Activated CD8-positive, alpha-beta memory T cell treated with anti-CD3 and anti-CD28 coated beads, Interleukin-2, amount 10 ng/mL, durations not matched to agents 7 days and 5 days (primary cell): ENCODE measurements at places on chromosomes 6 and 20.

GRCh38 chr6:17066610-17067009, 35.2 kb upstream of the STMND1 start:
- no peak for DNase-seq

DNA sequence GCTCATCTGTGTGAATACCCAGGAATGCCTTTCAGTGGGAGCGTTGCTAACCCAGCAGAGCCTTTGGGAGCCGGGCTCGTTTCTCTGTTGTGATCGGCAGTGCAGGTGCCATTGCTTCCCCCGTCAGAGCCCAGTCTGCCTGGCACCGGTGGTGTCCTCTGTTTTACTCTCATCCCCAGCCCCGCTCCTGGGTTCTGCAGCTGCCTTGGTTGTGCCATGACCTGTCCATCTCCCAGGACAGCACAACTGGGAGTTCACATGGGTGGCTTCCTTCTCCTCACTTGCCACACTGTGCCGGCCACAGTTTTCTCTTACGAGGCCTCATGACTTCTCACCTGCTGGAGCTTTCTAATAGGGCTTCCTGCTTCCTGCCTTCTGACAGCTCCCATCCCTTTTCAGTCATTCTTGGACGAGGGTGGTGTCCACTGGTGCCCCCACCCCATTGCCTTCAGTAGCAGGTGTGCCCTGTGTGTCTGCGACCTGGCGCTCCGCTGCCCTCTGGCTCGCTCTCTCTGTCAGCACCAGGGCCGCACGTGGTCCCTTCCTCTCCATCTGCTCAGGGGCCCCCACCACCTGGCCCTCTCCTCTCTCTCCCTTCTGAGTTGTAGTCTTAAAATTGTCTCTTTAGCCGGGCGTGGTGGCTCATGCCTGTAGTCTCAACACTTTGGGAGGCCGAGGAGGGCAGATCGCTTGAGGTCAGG, 110.9 kb downstream of the RPP40 start:
- DNase-seq, result no peak

DNA sequence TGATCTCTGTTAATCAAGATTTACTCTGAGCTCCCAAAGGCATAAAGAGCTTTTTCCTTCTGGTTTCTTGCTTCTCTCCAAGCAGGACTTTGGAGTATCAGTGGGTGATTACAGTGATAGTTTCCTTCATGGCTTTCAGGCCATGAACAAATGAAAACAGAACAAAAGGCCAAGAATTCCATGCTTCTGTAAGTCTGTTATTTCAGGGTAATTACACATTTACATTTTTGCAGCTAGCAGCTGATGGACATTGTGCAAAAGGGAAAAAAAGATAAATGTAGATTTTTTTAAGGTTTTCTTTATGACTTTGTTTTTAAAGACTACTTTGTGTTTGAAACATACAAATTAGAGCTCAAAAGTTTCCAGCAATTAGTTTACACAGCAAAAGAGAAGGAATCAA, 441.6 kb downstream of the PLCB1 start:
- DNase-seq, result no peak

- DNase-seq, result no peak
Observed at GRCh38 chr20:14553774-14554534, 216.5 kb upstream of the FLRT3 start.

GRCh38 chr6:157758516-157759023, 64.5 kb upstream of the SNX9 start:
- DNase-seq, result no peak

GRCh38 chr20:56815796-56816195, 186.7 kb downstream of the TFAP2C start:
- no peak for DNase-seq

- no peak for DNase-seq
Observed at GRCh38 chr6:119196715-119197114, 118.3 kb upstream of the FAM184A start.

DNA sequence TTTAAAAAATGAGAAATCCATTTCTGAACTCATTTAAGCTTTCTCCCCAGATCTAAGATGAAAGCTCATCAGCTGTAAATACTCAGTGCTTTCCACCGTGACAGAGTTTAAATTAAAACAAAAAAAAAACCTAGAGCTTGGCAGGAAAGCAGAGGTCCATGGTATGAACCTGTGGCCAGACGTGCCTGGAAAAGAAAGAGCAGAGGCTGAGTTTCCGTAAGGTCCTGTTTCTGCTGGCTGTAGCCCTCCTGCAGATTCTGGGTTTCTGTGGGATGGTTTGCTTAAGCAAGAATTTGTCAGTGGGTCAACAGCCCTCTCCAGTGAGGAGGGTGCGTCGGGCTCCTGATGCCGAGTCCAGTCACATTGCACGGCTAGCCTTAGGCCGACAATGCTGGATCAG, 383.2 kb downstream of the SAMD5 start:
- no peak for DNase-seq

DNA sequence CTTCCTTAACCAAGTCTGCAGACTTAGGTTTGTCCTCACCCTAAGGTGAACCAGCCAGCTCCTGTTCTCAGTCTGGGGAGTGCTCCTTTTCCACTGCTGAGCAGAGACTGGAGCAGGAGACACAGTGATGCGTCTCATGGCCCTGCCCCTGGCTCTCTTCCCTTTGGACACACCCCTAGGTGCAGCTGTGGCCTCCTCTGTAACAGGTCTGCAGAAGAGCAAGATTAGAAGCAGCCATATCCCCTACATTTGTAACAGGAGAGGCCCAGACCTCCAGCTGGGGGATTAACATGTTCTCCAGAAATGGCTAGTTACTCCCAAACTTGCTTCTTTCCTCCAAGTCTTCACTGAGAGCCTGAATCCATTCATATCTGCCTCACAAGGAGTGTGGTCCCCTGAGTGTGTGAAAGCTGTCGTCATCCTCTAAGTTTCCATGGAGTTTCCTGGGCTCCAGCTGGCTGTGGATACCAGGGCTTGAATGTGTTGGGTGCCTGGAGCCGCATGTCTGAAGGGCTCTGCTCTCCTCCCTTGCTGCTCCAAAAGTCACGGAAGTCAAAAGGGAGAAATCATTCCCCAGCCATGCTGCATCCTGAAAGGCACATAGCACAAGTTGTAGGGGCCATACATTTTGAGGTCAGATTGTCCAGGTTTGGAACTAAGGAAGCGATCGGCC, 57.7 kb downstream of the PPP1R14C start:
- DNase-seq, result no peak

DNA sequence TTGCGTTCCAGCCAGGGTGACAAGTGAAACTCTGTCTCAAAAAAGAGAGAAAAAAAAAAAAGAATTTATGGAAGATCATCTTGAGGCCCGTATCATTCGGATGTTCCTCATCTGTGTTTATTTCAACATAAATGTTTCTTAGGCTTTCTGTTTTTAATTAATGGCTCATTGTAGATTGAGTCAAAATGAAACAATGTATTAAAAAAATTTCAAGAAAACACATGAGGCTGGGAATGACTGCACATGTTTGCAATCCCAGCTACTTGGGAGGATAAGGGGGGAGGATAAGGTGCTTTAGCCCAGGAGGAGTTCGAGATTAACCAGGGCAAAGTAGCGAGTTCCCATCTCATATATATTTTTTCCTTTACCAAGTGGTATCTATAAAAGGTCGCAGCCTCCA, 47.3 kb downstream of the ITCH start:
- DNase-seq, result no peak

DNA sequence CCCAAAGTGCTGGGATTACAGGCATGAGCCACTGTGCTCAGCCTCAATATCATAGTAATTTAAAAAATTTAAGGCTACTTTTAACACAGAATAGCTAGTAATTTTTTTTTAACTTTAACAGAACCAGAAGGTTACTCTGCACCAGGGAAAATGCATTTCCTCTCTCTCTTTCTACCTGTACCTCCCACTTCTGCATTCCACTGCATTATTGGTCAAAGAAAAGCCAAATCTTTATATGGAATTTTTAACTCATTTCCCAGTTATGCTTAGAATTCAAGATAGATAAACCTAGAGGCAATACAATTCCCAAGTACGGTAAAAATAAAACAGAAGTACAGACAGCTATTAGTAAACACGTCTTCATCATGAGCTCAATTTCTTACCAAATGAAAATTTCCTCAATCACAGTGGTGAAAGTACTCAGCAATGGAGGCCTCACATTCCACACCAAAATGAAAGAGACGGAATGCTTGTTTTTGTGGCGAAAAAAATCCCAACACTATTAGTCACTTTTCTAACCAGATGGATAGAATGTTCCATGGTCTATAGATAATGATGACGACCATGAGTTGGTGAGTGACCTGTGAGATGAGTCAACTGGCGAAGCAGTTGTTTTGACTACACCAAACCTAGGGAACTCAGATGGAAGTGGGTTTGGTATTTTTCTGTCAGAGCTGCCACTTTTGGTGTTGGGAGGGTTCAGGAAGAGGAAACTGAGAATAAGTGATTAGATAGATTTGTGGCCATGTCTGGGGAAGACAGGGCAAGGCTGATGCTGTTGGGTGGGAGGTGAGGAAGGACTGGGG, 104.7 kb upstream of the SGK1 start:
- no peak for DNase-seq

- no peak for DNase-seq
Observed at GRCh38 chr20:44856442-44856841, 29.1 kb upstream of the YWHAB start.

GRCh38 chr6:93047033-93047432, 372.3 kb downstream of the EPHA7 start:
- DNase-seq, result no peak

DNA sequence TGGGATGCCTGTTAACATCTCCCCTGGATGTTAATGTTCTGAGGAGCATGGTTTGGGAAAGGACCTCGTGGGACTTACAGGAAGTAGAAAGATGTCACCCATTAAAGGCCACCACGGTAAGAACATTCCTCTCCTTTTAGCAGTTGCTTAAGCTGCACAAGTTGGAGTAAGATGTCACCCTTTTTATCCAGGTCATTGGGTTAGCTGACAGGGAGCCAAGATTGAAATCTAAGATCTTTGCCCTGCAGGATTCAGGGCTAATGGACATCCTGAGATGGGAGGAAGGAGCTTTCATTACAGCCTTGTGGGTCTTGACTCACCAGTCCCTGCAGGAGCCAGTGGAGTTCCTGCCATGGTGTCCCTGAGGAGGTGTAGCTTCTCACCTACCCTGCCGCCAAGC, 22.1 kb downstream of the PABPC1L start:
- no peak for DNase-seq

DNA sequence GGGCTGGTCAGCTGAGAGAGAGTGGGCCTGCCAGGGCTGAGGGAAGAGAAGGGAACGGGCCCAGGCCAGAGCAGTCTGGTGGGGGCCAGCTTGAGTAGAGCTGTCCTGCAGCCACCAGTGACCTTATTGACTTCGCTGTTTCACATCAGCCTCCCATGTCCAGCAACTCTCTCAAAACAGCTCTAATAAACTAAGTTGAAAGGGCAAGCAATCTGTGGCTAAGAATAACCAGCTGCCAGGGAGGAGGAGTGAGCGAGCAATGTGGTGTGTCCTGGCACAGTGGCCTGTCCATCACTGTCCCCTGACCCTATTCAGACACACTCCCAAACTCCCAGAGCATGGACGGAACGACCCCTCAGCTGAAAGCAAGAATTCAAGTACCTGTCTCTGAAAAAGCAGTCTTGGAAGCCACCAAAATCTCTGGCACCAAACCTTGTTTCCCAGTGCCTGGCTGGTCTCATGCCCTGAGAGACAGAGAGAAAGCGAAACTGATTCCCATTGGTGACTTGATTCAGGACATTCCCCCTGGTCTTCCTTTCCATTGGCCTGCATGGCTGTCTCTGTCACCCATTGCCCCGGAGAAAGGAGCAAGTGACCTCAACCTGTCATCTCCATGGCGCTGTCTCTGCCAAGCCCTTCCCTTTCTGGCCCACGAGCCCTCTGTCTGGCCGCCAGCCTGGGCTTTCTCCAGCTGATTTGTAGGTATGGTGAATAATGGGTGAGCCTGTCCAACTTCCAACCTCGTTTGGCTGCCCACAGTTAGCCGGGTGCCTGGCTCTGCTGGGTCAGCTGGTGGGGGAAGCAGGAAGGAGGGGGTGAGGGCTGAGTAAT, at the start of gene DDO:
Gene DDO (minus strand): TSS at position 490 of the 831 bp plus-strand sequence. CDS start 2,113 bp downstream, outside the sequence.
- DNase-seq, result no peak

DNA sequence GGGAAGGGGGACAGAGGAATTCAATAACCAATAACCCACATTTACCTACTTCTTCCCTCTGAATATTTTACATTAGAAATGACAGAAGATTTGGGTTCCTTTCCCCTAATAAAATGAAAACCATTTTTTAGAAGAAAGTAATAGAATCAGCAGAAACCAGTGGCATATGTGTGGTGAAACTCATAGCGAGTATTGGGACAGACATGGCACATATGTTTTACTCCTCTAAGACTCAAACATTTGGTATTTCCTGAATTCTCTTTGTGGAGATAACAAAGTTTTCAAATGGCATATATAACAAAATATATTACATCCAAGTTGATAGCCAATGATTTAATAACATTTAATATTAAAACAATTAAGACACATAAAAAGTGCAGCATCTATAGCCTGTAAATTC, 12.9 kb upstream of the BEND3 start:
- DNase-seq, result no peak

DNA sequence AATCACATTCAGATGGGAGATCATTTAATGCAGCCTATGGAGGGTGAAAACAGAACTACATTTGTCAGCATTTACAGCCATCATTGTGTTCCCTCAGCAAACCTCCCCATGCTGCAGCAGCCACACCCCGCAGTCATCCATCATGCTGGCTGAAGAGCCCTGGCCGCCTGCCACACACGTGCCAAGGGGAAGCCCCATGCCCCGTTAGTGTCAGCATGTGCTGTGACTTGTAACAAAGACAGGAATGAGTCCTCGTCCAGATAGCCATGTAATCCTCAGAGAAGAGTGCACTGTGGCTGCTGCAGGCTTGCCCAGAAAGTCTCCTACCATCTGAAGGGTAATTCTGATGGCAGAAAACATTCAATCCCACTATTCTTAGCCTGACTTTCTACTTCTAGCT, 1097.8 kb downstream of the KIF16B start:
- no peak for DNase-seq

DNA sequence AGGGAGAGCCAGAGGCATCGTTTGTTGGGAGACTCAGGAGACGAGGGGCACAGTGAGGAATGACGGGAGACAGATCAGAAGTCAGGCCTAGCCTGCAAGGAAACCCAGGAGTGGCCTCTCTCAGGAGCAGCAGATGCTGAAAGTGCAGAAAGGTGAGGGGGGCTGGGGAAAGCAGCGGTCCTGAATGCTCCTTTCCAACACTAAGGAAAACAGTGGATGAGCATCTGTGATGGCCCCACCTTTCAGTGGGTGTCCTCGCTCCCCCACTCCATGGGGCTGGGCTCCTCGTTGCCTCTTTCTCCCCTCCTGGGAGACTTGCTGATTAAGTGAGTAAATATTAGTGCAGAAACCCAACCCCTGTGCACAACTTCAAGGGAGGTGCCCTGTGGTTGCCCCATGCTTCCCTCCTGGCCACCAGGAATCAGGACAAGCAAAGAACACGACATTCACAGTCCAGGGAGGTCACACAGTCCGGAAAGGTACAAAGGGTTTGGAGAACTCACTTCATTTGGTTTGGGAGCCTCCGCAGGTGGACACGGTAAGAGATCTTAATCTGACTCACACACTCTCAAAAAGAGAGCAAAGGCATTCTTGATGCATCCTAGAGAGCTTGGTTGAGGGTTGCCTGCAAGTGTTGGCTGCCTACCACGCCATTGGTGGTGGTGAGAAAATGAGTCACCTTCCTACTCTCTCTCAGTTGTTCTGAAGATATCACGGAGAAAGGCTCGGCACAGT, 9.7 kb upstream of the BPIFB1 start:
- peak; percentile 58 for DNase-seq

- no peak for DNase-seq
Observed at GRCh38 chr6:145648149-145648548, 87.2 kb downstream of the EPM2A start.
